ENCODE measurements at places on chromosomes 3 and 15. TPM values are rescaled to one million over a fixed set of nuclear protein-coding genes. Genes with fewer than 3 reads are reported as not detected.

SLITRK3 gene
- polyA plus RNA-seq, result not detected

KCNAB1 gene
- not detected for polyA plus RNA-seq

FANCD2OS gene
- polyA plus RNA-seq, result not detected

DNA sequence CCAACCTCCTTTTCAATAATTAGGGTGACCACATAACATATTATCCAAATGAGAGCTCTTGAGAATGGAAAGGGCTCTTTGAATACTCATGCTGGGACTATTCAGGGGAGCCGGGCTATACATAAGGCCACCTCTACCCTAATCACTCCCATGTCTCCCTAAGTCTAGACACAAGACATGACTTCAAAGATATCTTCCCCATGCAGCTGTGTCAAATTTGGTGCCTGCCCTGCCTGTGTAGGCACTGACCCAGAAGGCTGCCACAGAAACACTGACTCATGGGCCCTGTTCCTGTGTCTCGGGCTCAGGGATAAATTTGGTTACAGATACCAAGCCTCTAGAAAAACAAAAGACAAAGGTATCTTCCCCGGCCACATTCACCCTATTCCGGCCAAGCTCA, 70.3 kb downstream of the MYLK start:
- DNase-seq, result no peak

GRCh38 chr3:45689787-45690145, 570 bp downstream of the SACM1L start:
- DNase-seq, result no peak

DNA sequence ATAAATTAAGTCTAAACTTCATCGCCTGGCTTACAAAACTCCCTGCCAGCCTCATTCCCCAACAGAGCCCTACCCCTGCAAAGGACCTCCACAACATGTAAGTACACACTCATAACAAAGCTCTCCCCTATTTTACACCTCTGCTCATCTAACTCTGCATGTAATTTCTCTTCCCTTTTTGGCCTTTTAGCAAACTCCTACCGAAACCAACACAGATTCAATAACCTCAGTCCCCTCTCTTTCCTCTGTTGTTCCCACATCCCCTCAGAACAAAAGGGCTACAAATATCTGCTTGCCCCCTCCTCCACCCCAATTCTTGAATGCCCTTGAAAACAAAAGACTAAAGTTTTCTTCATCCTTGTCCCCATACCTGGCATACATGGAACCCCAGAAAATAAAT, 662 bp downstream of the UBL7 start:
- no peak for DNase-seq

DNA sequence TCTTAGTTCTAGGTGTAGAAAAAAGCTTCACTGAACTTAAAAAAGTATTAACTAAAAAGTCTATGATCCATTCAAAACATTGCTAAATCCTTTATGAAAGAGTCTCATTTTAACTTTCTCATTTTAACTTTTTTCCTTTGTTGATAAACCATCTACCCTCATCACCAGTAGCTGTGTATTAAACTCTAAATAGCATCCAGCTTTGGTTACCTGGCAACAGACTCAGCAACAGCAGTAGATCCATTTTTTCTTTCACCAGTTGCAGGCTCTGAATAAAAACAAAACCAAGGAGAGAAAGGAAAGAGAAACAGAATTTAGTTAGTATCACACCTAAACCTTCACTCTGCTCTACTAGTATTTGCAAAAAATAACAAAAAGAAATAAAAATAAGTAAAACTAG, 51.6 kb downstream of the TP53BP1 start:
- DNase-seq, result no peak

GRCh38 chr3:120623727-120624093, 27.6 kb downstream of the NDUFB4 start:
- no peak for DNase-seq

DNA sequence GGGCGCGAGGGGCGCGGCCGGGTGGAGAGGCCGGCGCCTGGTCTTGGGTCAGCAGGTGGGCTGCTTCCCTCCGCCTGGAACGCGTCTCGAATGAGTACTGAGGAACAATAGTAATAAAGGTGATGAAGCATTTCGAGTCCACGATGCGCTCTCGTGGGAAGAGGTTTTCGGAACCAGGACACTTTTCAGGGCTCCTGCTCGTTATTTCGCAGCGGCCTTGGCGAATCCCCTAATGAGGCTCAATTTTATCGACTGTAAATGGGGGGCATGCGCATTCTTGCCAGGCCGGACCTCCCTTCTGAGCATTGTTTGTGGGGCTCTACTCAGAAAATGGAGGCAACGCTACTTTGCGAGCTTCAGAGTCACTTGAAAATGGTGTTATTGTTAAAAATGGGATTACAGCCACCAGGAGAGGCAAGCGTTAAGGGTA, 1.2 kb downstream of the NR2C2 start:
- DNase-seq, result no peak

DNA sequence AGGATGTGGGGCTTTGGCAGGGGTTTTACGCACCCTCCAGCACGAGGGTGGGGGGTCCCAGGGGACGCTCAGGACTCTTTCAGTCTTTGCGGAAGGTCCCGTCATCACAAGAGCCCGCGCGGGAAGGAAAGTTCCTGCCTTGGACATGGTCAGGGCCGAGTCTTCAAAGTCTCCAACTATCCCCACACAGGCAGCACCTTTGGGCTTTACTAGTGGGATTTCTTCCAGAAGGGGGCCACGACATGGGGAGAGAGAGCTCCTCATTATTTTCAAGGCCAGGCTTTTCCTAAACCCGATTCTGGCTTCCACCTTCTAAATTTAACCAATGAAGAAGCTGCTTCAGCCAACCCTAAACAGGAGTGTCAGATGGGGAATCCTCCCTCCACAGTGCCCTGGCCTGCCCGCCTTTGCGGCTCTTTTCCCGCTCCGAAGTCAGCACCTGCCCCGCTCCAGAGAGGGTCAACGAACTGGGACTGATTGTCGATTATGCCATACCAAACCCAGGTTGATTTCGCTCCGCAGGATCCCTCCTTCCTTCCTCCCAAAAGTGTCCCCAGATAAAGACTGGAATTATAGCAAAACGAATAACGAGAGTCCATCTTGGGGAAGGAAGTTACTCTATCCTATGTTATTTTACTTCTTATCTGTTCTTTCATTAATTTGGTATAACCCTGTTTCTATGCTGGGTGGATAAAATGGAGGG, 11.0 kb downstream of the SHOX2 start:
- DNase-seq, result peak; percentile 41

- DNase-seq, result no peak
Measured at GRCh38 chr3:182214416-182214815, 502.7 kb downstream of the SOX2 start.

DNA sequence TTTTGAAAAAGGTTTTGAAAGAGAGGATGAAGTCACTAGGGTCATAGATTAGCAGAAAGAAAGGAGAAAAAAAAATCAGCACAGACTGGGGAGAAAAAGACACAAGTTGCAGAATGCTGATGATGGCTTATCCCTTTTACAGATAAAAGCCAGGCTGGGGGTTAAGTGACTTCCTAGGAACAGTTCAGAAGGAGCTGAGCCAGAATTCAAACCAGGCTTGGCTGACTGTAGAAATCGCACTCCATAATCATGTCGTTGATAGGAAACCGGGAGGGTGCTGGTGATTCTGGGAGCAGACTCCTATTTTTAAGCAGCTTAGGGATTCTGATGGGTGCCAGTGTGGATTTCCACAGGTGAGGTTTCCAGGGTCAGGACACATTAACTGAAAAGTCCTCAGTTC, 159.5 kb upstream of the BHLHE40 start:
- DNase-seq, result no peak

- DNase-seq, result no peak
Measured at GRCh38 chr3:99434190-99434589, 204.2 kb upstream of the COL8A1 start.

All from B cell (primary cell).